Ammon's horn (tissue), 1 donor: ENCODE measurements at places on chromosomes 1 and 21.

DNA sequence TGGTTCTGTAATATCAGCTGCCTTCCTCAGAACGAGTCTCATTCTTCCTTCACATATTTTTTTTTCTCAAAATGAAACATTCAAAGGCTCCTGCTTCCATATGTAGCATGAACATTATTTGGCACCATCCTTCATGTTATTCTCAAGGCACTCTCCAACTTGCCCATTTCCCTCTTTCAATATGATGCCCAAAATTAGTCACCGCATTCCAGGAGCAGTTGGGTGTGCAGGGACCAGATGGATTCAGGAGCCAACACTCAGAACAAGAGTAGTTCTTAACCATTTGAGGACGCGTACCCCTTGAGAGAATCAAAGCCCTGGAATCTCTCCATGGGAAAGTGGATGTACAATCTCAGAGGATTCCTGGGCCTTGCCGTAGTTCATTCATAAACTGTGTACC lies 50.3 kb downstream of the KCNK1 start:
- no peak for DNase-seq

DNA sequence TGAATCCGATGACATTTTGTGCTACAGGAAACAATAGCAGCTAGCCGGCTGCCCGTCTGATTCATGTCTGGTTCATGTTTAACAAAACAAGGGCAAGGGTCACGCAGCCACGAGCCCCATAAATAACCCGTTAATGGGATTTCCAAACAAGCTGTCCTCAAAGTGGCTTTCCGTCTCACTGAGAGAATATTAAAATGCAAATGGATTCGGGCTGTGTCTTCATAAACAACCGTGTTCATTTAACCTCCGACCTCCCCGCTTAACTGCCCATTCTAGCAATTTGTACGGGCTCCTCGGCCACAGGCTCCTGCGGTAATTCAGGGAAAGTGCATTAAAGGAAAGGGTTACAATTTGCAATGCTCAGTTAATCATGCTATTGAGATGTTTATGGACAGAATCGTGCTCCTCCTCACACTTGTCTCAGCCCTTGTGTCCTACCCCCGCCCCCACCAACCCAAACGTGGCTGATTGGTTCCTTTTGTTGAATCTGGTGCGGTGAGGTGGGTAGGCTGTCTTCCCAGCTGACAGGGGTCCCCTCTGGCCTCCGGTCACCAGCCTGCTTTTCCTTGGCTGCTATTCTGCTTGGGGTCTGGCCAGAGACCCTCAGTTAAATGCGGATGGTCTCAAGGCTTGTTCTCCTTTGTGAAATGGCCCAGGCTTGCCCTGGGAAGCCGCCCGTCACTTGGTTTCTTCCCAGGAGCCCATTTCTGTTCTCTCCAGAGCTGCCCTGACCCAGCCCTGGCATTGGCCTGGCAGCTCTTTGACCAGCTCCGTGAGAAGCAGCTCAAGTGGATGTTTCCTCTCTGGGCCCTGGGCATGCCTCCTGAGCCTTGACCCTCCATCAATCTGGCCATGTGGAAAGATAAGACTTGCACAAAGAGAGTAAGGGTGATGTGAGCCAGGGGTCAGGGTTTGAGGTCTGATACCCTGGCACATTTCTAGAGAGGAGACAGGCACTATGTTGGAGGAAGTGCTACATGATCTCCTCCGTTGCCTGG lies 200.7 kb upstream of the POU3F1 start:
- no peak for DNase-seq

DNA sequence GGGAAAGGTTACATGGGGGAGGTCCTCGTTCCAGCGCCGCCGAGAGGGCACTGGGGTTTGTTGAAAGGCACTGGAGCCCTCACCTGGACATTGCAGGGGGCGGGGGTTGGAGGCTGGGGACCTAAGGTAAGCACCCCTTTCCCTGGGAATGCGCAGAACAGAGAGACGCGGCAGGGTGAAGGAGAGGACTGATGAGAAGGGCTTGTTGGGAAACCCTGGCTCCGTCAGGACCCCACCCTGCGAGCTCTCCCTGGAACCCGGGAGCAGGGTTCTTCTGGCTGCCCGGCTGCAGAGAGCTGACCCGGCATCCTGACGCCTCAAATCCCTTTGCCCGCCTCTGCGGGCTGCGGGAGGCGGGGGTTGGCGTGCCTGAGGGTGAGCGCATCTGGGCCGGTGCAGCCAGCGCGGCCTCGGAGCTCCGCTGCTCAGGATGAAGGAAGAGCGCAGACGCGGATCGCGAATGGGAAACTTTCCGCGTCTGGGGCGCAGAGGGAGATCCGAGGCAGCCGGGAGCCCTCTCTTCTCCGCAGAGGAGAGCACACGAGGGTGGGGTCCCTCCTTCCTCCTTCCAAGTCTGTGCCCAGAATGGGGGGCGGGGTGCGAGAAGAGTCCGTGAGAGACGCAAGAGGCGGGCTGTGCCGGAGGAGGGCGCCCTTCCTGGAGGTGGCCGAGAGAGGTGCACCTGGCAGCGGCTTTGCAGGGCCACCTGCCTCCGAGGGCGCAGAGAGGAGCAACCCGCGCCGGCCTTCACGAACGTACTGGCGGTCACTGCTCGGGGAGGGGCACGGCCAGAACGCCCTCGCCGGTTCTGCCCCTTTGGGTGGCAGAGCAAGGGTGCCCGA lies 2.4 kb downstream of the IGSF21 start:
- peak; percentile 71 for DNase-seq

DNA sequence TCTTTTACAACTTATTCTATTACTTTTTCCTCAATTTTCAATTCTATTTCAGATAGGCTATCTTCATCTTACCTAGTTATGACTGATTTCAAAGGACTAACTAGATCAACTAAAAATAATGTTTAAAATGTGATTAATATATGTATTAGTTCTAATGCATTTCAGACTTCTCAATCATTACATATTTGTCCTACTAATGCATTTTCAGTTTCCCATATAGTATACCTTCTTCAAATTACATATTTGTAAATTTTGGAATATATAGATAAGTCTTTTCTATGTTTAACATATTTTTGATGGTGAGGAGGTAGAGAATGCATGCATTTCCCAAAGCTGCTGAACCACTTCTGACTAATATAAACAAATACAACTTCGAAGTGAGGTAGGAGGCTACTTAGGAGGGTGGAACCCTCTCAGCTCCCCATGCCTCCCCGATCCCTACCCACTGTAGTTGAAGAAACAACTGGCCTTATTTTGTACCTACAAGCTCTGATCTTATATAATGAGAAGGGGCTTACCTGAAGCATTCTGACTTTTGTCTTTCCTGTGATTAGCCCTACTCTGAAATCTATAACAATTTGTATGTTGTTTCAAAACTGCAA lies 1.7 kb downstream of the TRMT1L start:
- DNase-seq = no peak

DNA sequence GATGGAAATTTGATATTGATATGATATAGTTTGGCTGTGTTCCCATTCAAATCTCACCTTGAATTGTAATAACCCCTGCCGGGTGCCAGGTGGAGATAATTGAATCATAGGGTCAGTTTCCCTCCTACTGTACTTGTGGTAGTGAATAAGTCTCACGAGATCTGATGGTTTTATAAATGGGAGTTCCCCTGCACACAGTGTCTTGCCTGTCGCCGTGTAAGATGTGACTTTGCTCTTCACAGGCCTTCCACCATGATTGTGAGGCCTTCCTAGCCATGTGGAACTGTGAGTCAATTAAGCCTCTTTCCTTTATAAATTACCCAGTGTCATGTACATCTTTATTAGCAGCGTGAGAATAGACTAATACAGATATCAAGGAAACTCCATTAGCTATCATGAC lies 74.6 kb downstream of the MAP3K7CL start:
- no peak for DNase-seq

DNA sequence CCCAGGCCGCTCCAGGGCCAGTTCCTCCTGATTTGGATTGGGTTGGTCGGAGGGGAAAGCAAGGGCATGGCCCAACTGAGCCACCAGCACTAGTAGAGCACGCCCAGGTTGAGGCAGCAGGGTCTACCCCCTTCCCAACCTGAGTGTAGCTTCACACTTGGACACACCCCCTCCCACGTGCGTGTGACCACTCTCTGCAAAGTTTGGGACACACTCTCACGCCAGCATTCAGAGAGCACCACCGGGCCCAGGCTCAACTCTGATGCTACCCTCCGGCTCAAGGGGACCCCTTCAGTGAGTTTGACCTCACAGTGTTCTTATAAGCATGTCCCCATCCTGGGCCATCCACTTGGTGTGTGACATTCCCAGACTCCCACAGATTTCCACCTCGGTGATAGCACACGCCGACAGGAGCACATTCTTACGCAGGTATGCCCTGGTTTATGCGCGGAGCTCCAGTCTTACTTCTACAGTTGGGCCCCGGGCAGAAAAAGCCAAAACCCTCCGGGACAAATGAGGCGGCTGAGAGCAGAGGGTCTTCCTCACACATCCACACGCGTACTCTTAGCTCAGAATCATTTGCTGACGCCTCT lies 3.0 kb upstream of the DMRTA2 start:
- DNase-seq = no peak
